Activated CD4-positive, alpha-beta T cell treated with anti-CD3 and anti-CD28 coated beads, Interleukin-2, amount 50 U/mL, for 1 hour (primary cell): ENCODE measurements at places on chromosomes 16 and 17.

DNA sequence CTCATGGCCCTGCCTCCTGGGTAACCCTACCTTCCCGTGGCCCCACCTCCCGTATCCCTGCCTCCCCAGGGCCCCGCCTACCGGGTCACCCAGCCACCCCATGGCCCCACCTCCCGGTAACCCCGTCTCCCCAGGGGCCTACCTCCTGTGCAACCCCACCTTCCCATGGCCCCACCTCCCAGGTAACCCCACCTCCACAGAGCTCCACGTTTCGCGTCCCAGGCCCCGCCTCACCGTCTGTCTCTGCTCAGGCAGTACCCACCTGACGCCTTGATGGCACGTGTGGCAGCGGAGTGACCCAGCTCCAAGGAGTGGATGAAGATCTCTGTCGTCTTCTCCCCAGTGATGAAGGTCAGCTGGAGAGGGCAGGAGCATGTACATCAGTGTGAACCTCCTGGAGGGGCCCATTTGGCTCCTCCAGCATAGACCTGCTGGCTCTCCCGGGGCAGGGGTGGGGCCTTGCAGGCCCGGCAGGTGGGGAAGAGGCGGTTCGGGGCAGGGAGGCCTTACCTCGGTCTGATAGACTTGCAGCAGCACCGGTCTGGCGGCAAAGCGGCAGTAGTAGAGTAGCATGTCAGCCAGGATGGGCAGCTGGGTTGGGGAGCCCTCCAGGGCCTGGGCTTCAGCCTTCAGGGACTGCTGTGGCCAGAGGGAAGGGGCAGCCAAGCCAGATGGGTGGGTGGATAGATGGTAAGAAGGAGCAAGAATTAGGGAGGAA is 18.7 kb upstream of the PIK3R6 start:
- no peak for DNase-seq

- DNase-seq, result no peak
Measured at GRCh38 chr16:75695708-75696107, 5.6 kb downstream of the DUXB start.

DNA sequence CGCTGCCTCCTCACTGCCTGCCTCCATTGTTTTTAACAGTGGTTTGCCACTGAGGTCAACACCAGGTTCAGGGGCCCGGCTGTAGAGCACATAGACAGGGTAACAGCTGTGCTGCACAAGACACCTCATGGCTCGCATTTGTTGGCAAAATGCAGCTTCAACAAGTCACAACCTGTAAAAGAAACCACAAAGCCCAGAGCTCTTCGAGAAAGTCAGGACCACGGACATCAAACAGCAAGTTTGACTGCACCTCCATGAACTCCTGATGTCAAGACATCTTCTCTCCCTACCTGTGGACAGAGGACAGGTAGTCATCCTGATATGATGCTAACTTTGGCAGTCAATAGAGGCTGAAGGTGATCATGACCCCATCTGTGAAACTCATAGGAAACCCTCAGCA is 142.4 kb upstream of the SOX9 start:
- no peak for DNase-seq

DNA sequence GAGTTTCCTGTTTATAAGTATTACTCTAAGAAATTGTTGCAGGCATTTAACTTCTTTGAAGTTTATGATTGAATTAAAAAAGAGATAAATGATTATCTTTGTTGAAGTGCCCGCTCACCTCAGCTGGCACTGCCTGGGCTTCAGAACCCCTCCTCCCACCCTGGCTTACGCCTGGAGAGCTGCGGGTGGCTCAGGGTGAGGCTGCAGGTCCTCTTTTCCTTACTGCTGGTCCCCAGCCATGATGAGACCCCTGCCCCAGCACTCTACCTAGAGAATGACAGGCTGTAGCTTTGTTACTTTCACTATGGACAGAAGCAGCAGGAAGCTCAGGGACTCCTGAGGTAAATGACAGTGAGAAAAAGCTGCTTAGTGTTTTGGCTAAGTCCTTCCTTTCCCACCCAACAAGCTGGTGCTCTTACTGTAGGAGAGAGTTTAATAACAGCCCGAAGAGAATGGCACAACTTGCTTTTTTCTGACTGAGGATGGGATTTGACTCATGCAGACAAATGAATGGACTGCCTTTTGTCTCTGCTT is 62.1 kb downstream of the EPN2 start:
- no peak for DNase-seq

GRCh38 chr16:25126820-25127232 is 15.3 kb downstream of the LCMT1 start:
- no peak for DNase-seq

GRCh38 chr16:74682556-74682955 is 15.9 kb upstream of the RFWD3 start:
- DNase-seq, result no peak

GRCh38 chr17:76866774-76867577 is 1.2 kb upstream of the MGAT5B start:
- DNase-seq, result no peak

DNA sequence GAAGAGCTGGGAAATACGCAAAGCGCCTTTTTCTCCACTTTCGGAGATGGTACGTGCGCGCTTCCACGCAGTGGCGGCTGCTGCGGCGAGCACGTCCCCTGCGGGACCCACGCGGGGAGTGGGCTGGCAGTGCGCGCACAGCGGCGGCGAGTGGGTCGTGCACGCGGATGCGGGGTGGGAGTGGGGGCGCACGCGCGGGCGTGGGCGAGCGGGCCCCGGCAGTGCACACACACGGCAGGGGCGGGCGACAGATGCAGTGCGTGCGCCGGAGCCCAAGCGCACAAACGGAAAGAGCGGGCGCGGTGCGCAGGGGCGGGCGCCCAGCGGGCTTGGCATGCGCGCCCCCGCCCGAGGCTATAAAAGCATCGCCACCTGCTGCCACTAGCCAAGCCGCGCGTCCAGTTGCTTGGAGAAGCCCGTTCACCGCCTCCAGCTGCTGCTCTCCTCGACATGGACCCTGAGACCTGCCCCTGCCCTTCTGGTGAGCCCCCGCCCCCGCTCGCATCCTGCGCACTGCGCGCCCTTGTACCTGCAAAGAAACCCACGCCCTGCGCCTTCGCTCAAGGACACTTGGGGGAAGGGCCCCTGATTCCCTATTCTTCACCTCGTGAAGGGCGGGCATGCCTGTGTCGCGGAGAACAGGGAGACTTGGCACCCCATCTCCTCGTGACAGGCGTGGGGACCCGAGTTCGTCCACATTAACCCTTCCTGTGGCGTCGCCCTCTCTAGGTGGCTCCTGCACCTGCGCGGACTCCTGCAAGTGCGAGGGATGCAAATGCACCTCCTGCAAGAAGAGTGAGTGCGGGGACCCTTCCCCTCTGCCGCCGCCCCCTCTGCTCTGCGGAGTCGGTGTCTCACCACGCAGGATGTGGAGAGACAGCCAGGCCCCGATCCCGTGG is at the start of gene MT3:
MT3 (plus strand) TSS at position 388 of the 899 bp plus-strand sequence; CDS start at position 451, 63 bp downstream.
- peak; percentile 14 for DNase-seq

DNA sequence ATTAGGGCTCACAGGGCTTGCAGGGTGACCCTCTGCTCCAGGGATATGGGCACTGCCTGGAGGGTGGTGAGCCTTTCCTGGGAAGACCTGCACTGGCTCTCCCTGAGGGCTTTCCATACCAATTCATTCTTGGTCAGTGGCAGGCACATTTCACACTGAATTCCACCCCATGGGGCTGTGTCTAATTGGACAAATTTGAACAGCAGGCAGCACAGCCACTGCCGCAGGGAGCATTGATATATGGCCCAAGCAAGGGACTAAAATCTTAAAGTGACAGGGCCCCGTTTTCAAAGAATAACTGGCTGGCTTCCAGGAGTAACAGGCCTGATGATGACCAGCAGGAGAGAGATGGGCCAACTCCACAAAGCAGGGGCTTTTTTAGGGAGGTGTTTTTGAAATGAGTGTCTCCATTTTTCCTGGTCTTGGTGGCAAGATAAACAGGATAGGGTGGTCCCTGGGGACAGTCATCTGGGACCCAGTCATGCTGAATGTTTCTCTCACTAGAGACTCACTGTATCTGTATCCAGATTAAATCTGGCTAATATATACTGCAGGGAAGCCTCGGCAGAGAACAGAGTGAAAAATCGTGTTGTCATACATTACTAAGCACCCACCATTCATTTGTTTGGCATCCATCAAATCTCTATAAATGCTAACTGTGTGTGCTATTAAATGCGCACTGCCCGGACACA is 74.1 kb upstream of the TBX2 start:
- DNase-seq, result no peak

DNA sequence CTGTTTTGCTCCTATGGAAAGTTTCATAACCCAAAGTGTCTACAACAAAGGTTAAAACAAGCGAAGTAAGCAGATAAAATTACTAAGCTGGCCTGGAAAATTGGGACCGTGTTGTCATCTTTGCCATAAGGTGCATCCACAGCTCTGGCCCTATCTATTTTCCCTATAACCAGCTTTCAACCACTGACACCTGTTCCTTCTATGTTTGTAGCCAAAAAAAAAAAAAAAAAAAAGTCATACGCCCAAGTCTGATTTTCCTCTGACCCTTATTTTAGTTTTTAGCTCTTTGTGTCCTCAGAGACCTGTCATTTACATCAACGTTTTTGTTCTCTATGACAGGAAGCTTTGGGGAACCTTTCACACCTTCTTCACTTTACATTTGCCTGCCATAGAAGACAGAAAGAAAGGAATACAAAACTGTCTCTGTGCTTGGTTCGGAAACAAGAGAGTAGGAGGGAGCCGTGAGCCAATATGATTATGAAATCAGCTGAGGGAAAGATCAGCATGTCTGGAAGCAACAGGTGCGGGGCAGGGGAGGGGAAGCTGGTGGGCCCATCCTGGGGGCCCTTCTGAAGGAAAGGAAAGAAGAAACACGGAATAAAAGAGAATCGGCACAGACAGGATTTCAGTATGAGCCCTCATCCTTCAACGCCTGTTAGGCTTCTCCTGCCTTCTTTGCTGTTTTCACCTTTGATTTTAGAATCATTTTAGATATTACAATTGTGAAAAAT is 8.5 kb downstream of the HS3ST3A1 start:
- no peak for DNase-seq

DNA sequence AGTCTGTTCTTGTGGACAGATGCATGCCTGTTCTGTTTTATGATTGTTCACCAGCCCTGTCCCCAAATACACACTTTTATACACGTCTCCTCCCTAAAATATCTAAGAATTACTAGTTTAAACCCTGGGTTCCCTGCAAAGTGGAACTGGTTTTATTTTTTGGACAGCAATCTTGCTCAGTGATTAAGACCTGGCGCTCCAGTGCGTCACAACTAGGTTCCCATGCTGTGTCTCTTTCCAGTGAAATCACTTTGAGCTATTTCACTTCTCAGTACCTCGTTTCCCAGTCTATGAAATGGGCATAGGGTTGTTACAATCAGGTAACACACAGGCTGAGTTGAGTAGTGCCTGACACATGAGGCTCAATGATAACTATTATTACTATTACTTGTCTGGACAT is 1.1 kb downstream of the CEP20 start:
- DNase-seq, result no peak

GRCh38 chr16:20916942-20917341 is 16.4 kb downstream of the LYRM1 start:
- no peak for DNase-seq

- DNase-seq, result no peak
Measured at GRCh38 chr16:66741169-66741900, 10.1 kb downstream of the DYNC1LI2 start.
